Right renal pelvis (tissue), 4 donors: ENCODE measurements at places on chromosomes 6 and 20. TPM values are rescaled to one million over a fixed set of nuclear protein-coding genes. Genes with fewer than 3 reads are reported as not detected.

RNF5 gene
- 111 TPM for polyA plus RNA-seq

GATA5 gene
- polyA plus RNA-seq = 7.1 TPM

DNA sequence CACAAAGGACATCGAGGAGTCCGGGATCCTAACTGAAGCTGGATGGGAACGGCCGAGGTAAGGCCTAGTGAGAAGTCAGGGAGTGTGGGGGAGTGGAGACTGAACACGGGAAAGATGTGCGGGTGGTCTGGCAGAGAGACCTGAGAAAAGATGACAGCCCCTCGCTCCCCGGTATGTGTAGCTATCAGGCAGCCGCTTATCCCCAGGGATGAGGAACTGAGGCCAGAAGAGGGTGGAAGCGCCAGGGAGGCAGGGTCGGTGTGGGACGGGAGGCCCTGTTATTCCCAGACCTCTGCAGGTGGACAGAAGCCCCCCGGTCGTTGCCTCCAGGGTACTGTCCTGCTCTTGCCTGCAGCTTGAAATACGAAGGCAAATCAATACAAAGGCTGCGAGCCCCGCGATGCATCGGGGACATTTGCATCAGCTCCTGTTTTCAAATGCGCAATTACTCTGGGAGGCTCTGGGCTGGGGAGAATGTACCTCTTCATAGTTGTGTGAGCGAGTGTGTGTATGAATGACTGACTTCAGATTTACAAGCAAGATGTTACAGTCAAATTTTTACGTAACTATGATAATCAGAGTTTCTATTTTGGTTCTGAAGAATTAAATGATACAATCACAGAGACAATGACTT, 221.3 kb downstream of the QKI start:
- DNase-seq = no peak

GRCh38 chr6:39841291-39841690, 49.1 kb downstream of the DAAM2 start:
- DNase-seq = no peak

DNA sequence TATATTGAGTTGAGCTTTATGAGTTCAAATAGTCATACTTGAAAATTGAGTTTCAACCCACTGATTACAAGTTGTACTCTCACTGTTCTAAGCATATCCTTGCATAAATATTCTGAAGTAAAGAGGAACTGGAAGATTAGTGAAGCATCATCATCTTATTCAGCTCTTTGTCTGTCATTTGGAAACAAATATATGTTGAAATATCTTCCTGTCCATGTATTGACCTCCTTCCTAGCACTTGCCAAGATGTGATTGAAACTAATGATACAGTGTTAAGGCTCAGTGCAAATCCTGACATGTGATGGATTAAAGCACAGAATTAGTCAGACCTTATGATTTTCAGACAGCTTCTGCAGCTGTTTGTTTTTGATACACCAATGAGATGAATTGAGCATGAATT, 434.3 kb downstream of the TBC1D32 start:
- no peak for DNase-seq

DNA sequence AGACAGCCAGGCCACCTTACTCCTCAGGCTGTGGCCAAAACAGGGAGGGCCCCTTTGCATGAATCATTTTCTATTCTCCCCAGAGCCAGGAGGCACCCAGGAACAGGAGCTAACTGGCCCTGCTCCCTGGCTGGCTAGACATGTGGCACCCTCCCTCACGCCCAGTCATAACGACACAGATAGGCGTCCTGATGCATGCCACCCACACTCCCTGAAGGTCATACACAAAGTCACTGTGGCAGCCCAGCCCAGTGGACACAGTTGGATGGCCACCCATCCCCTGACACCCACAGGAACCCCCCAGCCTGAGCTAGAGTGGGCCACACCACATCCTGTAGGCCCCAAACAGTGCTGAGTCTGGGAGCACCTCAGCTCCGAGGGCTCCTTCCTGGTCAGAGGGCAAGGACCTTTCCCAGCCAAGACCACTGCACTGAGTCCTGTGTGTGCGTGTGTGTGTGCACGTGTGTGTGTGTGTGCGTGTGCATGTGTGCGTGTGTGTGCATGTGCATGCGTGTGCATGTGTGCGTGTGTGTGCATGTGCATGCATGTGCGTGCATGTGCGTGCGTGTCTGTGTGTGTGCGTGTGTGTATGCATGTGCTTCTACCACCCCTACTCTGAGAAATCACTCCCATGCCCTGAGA, 21.6 kb downstream of the TFEB start:
- DNase-seq = no peak

DNA sequence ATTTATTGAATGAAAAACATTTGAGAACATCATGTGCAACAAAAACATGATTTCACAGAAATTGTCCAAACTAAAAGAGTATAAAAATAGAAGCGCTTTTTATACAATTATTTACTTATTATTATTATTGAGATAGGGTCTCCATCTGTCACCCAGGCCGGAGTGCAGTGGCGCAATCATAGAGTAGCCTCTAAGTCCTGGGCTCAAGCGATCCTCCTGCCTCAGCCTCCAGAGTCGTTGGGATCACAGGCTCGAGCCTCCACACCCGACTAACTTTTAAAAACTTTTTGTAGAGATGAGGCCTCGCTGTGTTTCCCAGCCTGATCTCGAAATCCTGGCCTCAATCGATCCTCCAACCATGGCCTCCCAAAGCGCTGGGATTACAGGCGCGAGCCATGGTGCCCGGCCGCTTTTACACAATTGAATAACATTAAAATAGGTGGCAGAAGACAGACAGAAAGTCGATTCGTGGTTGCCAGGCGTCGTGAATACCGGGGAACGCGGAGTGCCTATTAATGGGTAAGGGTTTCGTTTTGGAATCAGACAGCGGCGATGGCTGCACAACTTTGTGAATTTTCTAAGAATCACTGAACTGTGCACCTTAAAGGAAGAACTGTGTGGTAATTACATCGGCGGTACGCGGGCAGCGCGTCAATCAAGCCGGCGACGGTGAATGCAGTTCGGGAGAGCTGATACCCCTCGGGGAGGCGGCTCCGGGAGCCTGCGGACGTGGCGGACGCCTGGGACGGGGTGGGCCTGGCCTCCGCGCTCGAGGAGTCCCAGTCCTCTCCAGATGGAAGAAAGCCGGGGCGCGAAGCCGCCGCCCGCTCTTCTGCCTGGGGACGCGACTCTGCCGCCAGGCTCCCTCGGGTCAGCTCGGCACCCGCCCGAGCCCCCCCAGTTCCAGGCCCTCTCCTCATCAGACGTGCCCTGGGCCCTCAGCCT, 807 bp downstream of the TBC1D20 start:
- DNase-seq = no peak

DNA sequence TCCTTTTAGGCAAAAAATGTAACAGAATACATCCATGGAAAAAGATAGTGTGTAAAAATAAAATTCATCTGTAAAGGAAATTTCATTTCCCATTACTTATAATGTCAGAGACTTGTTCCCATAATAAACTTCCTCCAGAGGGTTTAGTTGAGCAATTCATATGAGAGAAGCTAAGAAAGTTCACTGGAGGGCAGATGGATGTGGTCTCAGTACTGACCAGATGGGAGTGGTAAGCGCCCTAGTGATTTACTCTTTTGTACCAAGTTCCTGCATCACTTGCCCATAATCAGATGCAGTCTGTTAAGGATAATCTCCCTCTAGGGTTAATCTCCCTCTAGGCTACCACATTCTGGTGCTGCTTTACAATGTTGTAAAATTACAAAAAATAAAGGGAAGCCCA, 61.7 kb downstream of the ESF1 start:
- DNase-seq = no peak
